ENCODE measurements at places on chromosomes 16 and 17.
A peak's percentile ranks its signal among the peaks of the same experiment; 100 is the strongest.

- DNase-seq, result no peak
Measured at GRCh38 chr16:1933097-1933661, 9.8 kb downstream of the MSRB1 start.

DNA sequence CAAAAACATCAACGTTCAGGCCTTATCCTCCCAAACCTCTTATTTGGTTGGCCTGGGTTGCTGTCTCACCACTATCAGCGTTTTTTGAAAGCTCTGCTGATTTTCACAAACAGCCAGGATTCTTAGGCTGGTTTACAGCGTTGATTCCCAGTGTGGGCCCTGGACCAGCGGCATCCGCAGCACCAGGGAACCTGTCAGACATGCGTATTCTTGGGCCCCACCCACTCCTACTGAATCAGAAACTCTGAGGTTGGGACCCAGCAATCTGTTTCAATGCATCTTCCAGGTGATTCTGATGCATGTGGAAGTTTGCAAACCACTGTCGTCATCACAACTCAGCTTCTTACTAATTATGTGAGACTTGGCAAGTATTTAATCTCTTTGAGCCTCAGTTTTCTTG is 58.5 kb downstream of the RGS9 start:
- no peak for DNase-seq

GRCh38 chr17:48522031-48522653 is 8.7 kb downstream of the HOXB1 start:
- no peak for DNase-seq

GRCh38 chr17:10737168-10737622 is 7.4 kb upstream of the TMEM220 start:
- peak; percentile 16 for DNase-seq

- DNase-seq, result no peak
Measured at GRCh38 chr17:68103148-68103547, 67.6 kb downstream of the KPNA2 start.

DNA sequence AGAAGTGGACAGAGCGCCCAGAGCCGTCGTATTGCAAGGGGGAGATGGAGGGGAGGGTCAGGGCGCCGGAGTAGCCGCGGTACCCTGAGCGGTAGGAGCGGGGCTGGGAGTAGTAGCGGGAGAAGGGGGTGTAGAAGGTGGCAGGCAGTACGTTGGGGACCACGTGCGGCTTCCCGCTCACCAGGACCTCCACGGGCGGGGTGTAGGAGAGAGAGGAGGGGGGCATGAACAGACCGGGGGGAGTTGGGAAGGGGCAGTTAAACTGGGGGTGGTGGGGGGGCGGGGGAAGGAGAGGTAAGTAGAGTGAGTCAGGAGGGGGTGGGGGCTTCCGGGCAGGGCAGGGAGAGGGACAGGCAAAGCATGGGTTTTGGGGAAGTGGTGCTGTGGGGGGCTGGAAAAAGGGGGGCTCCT is 16.8 kb downstream of the ST6GALNAC2 start:
- DNase-seq, result no peak

DNA sequence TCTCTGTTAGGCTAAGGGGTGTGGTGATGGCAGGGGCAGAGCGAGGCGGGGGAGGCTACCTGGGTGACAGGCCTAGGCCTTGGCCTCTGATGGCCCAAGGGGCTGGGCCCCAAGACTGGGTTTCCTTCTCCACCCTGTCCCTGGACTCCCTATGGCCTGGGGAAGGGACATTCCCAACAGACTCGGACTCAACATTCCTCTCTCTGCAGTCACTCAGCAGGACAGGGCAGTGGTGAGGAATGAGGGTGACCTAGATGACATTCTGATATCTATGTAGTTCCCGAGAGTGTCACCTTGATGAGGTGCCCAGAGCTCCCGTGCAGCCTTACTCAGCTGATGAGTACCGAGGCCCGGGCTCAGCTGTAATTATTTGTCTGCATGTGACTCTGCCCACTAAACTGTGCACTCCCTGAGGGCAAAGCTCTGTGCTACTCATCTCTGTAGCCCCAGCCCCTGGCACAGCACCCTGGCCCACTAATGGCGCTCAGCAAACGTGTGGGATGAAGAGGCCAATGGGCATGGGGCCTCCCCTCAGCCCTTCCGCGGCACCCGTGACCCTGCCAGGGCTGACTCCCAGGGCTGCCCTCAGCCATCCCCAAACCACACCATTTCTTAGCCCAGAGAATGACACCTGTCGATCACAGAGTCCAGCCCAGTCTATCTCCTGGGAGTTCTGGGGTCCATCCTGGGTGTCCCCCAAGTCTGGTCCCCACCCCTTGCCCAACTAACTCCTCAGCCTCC is 2.2 kb downstream of the PLCD3 start:
- no peak for DNase-seq
